ENCODE measurements at places on chromosomes 3 and 15.

DNA sequence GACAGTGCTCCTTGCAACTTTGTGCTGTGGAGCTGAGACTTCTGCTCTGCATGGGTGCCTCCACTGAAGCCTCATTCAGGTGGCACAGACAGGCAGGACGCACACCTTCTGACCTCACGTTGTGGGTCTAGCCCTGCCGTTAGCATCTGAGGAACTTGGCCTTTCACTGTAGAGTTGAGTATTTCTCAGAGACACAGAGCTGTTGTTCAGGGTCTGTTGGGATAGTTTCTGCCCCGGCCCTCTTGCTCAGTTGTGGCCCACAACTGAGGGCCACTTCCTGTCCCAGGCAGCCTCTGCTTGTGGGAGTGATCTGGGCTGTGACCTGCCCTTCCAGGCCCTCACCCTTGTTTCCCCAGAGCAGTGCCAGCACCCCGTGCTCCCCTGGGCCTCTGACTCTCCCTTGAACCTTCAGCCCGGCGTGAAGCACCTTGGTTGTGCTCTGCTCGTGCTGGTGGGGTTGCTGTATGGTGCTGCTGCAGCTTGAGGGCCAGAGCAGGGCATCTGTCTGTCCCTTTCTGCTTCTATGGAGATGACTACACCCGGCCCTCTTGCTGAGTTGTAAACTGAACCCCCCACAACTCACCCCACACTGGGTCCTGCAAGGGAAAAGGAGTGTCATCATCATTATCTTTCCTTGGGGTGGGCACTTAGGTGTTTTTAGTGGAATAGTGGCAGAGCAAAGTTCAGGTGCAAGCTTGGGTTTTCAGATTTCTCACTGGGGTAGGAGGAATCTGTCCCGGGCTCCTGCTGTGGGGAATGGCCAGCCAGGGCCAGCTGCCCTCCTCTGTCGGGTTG, 11.7 kb downstream of the BAHD1 start:
- no peak for DNase-seq

GRCh38 chr3:124682263-124682662, 48.0 kb upstream of the UMPS start:
- no peak for DNase-seq

DNA sequence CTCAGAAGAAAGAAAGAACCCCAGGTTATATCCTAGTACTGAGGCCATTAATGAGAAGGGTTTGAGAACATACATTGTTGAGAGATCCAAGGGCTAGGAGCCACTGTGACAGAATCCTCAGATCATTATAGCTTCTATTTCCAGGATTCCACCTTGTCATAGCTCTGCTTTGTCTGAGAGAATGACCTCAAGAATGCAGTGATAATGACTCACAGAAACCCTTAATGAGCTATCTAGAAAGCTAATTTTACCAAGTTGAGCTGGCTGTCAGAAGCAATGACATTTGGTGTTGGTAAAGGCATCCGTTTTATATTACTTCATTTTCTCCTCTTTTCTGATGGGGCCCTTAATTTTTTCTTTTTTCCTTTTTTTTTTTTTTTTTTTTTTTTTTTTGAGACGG, 10.9 kb downstream of the TRIP4 start:
- DNase-seq: no peak

DNA sequence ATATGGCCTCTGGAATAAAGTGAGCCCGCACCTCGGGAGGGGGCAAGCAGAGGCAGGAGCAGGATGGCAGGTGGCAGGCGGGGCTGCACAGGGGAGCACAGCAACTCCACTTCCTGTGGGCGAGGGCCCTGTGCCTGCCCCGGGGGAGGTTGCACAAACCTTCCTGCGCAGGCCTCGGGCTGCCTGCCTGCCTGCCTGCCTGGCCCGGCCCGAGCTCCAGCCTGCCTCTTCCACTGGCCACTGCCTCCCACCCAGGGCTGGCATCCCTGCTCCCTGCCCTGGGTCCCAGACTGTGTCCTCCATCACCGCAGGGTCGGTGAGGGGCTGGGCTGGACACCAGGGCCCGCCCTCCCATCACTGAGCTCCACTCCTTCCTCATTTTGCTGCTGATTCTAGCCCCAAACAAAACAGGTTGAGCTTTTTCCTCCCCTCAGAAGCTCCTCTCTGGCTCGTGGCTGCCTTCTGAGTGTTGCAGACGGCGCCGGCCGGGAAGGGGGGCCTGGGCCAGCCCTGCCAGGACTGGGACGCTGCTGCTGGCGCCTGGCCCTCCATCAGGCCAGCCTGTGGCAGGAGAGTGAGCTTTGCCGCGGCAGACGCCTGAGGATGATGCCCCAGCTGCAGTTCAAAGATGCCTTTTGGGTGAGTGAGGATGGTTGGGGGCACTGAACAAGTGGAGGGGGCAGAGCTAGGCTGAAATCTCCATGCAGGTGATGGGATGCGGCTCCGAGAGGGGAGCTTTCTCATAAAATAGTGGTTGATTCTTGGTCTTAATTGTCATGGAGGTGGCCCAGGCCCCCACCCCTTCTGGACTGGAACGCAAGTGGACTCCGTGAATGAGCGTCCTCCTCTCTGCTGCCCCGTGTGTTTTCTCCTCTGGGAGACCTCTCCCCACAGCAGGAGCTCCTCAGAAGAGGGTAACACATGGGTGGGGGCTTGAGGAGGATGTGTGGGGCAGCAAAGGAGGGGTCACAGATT, at the start of gene PSTPIP1:
TSS of gene PSTPIP1 (plus strand) at position 156 of the 975 bp plus-strand sequence. CDS start at position 604, 448 bp downstream.
- DNase-seq: peak; percentile 67

DNA sequence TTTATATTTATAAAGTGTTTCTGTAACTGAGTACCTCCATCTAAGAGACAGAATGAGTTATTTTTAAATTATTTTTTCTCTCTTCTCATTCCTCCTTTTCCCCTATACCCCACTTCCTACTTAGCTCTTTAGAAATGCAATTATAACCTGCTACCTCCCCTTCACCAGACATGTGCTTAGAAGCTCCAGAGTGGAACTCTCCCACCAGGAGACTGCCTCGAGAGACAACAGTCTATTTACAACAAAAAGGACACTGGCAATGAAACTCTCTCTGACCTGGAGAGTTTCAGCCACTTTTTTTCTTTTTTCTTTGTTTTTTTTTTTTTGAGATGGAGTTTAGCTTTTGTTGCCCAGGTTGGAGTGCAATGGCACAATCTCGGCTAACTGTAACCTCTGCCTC, 109.4 kb upstream of the PLXND1 start:
- no peak for DNase-seq

DNA sequence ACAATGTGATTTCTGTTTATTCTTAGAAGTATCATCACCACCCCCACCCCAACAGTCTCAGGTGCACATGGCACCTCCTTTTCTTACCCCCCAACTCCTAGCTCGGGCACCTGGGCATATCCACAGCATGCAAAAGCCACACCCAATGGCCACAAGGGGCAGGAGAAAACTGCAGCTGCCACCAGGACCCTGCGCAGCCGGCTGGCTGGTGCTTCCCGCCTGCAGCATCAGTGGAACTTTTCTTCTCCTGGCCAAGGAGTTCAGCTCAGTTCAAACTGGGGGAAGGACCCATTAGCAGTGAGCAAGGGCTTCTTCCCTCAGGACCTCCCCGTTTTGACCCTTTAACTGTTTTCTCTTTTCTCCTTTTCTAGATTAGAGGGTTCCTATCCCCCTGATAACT, 44.8 kb downstream of the TM4SF18 start:
- no peak for DNase-seq

DNA sequence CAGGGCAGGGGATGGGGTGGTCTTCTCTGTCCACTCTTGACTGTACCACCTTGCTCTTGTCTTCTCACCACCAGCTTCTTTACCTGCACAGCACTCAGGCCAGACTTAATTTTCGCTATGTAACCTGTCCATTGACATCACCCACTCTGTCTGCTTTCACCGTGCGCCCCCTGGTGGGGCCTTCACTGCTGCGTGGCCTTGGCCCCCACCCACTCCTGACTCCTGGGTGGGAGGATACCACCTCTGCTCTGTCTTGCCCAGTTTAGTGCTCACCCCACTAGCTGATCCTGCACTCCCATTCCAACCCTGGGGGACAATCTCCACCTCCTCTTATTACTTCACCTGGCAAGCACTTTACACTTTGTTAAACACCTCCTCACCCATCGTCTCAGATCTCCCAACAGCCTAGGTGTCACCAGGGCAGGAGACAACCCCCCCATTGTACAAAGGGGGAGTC, 17.7 kb downstream of the PTH1R start:
- peak; percentile 49 for DNase-seq

GRCh38 chr3:152321200-152321954, 52.6 kb downstream of the MBNL1 start:
- no peak for DNase-seq

DNA sequence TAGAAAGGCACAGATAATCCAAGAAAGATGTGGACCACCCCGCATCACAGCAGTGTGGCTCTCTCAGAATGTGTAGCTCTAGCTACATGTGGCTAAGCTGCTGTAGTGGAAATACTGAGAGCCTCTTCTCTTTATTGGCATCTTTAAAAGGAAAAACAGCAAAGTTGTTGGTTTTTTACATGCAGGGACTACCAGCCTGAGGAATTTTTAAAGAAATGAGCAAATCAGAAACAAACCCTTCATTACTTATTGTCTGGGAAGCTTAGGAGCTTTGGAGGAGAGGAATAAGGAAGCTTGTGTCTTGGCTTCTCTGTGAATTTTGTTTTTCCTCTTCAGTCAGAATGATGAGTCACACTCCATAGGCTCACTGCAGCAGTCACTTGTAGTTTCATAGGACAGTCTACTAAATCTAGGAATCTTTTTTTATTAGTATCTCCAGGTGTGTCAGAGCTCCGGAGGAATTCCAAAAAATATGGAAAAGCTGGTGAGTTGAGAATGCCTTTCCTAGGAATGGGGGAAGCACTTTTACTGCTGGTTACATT, 27.5 kb downstream of the POLG start:
- DNase-seq: no peak

DNA sequence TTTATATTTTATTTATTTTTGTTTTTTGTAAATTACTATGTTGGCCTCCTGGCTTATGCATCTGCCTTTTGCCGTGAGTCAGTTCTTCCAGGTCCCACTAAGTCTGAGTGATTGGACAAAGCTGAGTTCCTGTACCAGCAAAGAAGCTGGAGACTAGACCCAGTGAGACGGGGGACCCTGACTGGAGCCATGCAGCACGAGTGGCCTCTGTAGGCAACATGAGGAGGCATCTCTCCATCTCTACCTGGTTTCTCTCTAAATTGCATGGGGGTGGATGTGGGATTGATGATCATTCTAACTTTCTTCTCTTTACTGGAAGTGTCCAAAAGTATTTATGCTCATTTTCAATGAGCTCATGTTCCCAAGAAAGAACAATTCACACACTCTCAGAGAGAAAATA, 155.3 kb upstream of the MRPL3 start:
- DNase-seq: no peak

DNA sequence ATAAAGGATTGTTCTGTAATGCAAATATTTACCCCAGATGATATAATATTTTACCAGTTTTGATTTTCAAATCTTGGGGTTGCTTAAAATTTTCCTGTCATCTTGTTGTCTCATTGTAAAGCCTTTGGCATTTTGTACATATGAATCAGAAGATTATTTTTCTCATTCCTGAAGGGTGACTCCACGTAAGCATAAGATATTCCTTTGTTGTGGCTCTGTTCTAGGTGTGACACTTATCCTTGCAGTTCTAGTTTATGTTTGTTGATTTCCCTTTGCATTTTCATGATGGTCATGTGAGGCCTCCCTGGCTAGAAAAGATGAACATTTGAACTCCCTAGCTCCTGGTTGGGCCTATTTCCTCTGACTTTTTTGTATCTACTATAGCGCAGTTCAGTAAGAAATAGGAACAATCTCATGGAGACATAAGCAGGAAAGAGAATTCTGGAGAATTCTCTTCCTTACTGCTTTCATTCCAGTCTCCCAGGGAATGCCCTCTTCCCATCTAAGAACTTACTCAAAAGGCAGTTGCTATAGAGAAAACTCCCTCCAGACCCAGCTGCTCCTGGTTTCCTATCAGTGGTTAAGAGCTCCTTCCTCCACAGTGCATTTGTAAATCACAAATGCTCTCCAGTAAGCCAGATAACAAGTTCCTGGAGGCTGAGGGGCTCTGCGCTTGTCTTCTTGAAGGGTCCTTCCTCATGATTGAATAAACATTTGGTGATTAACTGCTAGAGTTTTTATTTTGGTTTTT, 124.7 kb downstream of the WNT5A start:
- no peak for DNase-seq

GRCh38 chr3:59605318-59605717, 555.5 kb upstream of the CFAP20DC start:
- no peak for DNase-seq

DNA sequence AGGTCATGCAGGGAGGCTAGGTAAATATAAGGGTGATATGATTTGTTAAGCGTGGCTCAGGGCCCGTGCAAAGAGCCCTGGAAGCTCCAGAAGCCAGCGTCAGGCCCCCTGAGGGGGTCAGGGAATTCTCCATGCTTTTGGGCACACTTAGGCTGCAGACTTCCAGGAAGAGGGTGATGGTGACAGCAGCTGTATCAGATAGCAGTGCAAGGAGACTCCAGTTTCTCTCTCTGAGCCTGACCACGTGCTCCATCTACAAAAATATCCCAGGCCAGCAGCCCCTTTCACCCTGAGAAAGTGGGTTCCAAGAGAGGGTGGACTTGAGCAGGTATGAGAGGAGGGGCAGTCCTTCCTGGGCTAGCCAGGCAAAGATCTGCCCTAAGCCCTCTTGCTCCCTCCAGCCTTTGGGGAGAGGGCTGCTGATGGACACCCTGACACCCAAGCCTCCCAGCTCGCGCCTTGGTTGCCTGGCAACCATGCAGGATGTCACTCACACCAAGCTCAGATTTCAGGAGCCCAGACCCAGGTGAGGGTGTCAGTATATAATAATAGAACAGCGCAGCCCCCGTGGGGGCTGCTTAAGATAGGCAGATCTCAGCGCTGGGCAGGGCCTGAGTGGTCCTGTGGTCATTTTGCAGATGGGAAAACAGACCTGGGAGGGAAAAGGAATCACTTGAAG, 35.8 kb downstream of the ATP2B2 start:
- no peak for DNase-seq

DNA sequence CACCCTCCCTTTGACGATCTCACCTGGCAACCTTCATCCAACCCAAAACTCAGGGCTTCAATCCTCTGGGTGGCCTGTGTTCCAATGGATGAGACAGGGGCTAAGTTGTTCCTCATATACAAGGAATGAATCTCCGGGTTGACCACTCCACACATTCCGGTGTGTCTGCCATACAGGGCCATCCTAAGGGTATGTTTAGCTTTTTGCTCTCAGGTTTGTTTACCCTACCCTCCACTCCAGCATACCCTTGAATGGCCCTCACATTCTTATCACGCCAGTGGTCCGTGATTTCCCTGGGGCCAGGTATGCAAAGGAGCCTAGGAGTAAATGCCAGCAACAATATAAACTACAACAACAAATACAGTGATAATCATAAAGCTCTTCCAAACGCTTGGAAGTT, 45.7 kb upstream of the VGLL3 start:
- DNase-seq: no peak

DNA sequence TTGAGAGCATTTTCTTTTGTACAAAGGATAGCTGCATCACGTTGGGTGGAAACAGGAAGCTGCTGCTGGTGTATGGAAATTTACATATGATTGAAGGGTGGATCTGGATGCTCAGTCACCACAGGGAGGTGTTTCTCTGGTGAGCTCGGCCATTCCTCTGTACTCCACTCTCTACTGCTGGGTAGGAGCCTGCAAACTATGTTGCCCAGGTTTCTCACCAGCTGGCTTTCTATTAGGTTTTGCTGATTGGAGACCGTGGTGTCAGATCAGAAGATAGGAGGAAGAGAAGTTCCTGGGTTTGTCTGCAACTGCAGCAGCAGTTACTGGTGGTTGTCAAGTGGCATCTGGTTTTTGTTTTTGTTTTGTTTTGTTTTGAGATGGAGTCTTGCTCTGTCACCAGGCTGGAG, 61.7 kb downstream of the TAMM41 start:
- no peak for DNase-seq

Measured in activated naive CD4-positive, alpha-beta T cell (primary cell).